Activated CD4-positive, alpha-beta T cell treated with anti-CD3 and anti-CD28 coated beads, Interleukin-2, amount 50 U/mL, for 4 hours (primary cell): ENCODE measurements at places on chromosomes 7 and 10.

GRCh38 chr7:130598056-130598455, 70.5 kb downstream of the COPG2 start:
- DNase-seq: no peak

DNA sequence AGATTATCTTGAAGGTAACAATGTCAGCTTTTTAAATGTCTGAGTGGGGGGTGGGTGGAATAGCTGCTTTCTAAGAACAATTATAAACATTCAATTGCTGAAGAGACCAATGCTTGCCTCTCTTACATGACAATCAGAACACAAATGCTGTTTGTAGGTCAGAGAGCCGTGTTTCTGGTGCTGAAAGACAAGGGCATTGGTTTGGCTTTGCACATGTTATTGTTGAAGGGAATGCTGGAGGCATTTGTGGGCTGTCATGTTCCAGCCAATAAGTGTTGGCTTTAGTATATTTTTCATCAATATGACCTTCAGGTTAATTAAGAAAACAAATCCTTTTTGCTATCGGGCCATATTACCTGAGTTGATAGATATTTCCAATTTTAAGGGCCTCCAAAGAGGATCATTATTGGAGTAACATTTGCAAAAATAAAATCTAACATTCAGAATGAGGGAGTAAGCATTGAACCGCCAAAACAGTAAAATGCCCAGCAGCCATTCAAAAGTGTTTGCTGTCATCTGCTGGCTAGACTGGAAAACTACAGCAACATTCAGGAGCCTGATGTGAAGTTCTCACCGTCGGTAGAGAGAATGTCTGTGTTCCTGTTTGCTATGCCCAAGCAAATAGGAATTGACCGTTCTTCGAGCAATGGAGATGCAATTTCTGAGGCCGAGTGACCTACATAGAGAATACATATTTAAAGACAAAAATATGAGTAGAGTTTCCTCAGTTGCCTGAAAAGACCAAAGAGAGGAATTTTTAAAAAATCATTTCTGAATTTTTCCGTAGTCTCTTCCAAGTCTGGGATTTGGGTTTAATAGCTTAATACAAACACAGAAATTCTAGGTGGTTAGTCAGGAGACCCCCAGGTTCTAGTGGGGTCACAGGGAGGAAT, 118.9 kb downstream of the APBB1IP start:
- DNase-seq: peak; percentile 17

- no peak for DNase-seq
These were observed 1055.9 kb downstream of the KCNMA1 start for GRCh38 chr10:76581506-76582256.

- DNase-seq: no peak
These were observed 262.8 kb downstream of the DGKB start for GRCh38 chr7:14639801-14640200.

GRCh38 chr7:155798673-155799439, 13.4 kb downstream of the SHH start:
- no peak for DNase-seq

DNA sequence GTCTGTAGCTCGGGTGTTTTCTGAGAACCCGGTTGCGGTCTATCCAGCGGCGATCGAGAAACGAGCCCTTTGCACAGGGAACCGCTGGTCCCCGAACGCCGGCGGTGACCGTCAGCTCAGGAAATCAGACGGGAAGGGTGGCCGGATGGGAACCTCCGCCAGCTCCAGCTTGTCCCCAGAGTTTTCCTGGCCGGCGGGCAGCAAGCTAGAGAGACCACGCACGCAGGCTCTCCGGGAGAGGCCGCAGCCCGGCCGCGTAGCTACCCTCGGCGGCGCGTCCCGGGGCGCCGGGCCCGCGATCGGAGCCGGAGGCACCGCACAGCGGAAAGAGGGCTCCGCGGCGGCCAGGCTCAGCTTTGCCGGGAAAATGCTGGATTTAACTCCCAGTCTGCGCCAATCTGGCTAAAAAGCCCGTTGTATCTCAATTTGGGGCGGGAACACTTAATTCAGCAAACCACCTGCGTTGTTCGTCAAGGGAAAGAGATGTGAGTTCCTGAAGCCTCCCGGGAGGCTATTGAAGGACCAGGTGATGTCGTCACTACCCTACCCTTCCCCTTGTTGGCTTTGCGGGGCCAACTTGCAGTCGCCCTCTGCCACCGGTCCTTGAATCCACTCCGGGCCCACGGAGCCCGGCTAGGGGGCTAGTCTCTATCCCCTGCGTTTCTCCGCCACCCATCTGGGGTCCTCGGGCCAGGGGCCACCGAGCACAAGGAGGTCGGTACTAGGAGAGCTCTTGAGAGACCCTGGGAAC, 859 bp upstream of the CH25H start:
- DNase-seq: no peak

- no peak for DNase-seq
These were observed 74.2 kb downstream of the EZH2 start for GRCh38 chr7:148809856-148810255.

DNA sequence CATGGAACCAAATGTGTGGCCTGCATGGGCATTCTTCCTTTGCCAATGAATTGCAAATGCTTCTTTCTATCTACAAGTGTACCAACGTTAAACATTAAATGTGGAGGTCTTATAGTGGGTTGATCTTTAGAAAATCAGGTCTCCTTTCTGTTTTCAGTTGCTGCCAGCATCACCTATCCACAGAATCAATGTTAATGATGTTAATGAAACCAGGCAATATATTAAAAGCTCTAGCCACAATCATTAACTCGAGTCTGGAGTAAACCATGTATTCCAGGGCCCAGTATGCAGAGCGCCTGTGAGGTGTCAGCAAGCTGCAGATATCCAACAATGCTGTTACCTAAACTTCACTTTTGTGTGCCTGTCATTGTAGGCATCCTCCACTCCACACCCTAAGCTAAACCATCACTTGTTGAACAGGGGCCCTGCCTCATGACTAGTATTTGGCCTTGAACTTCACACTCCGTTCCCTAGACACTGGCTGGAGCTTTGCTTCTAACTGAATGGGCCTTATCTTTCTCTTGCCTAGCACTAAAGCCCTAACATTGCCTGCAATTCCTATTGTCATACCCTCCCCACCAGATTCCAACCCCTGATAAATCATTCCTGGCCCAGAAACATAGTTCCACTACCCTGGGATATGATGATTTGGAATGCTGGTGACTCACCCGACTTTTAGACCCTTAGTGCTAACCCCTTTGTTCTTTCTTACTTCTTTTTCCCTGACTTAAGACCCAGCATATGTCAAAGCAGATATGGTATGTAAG, 24.3 kb upstream of the ITGB8 start:
- DNase-seq: no peak

GRCh38 chr10:12561720-12562119, 212.4 kb downstream of the CAMK1D start:
- DNase-seq: no peak

GRCh38 chr7:132380059-132380458, 196.2 kb downstream of the PLXNA4 start:
- DNase-seq: no peak

GRCh38 chr7:47302560-47302959, 279.4 kb downstream of the TNS3 start:
- no peak for DNase-seq

GRCh38 chr10:77641788-77642397, 4.3 kb upstream of the KCNMA1 start:
- peak; percentile 13 for DNase-seq

DNA sequence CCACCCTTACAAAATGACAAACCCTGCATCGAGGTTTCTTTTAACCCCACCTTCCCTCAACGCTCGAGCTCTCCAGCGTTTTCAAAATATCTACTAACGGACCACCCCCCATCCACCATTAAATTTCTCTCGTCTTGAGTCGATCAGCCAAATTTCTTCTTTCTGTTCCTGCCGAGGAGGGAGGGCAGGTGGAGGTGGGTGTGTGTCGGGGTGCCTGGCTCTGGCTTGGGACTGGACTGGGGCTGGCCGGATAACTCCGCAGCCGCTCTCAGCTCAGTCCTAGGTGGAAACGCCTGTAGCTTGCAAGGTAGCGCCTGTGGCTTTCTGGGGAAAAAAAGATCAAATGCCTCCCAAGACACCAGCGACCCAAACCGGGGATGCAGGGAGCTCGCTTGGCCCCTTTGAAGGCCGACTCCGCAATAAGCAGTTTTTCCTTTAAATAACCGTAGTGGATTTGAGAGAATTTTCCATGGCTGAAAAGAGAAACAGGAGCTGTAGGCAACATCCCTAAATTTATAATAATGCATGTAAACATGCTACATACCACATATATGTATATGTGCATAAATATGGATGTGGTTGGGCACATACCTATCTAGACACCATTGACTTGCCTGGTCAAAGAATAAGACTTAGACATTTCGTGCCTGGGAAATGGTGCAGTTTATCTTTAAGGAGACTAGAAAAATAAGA, 1.9 kb upstream of the TMEM178B start:
- DNase-seq: no peak
